ENCODE measurements at places on chromosomes 11 and 22. TPM values are rescaled to one million over a fixed set of nuclear protein-coding genes. Genes with fewer than 3 reads are reported as not detected.

GRCh38 chr11:102438311-102439062 lies 14.1 kb downstream of the TMEM123 start:
- no peak for DNase-seq

DNA sequence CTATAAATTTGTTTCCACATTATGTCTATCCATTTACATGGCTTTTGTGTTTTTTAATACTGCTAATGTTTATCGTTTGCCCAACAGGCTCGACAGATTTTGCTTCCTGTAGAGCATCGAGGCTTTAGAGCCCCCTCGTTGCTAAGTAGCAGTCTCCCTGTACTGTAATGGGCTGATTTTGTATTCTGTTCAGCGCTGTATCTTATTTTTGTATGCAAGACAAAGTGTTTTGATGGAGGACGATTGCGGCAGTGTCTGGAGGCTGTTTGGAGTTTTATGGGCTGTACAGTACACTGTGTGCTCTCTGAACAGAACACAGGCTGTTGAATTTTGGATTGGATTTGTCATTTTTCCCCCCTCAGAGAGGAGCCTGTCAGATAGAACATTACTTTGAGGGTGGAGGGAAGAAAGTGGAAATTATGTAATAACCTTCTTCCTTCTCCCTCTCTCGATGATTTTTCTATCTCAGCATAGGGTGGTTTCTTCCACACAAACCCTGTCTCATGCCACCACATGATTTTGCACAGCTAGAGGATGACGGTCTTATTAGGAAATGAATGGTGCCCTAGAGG lies 104.4 kb downstream of the ZBTB16 start:
- DNase-seq = no peak

DNA sequence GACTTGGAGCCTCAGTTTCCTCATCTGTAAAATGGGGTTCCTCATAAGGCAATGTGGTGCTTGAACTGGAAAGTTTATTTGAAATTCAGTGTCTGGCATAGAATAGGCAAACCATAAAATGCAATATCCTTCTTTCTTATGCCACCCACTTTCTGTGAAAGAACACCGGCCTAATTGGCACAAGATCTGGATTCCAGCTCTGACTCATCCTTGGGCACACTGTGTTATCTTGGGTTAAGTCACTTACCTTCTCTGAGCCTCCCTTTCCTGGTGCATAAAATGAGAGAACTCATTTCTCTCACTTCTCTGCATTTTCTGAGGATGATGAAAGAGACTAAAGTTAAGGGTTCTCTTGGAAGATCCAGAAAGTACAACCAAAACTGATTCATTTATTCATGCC lies 5.1 kb downstream of the INSC start:
- no peak for DNase-seq

Gene HBE1
- not detected for total RNA-seq

DNA sequence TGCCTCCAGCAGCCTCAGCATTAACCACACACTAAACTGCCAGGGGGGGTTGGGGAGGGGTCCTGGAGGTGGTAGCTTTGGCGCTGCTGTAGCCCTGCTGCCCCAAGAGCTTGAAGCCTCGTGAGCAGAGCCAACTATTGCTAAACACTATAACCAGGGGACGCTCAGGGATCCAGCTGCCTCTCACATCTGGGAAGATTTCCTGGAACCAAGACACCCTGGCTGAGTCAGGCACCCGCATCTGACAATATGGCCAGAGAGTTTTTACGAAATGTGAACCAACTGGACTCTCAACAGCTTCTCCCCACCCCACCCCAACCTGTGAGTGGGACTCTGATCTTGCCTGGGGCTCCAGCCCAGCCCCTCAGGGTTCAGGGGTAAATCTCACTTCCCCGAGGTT lies 14.3 kb downstream of the C1QTNF6 start:
- DNase-seq = peak; percentile 73

DNA sequence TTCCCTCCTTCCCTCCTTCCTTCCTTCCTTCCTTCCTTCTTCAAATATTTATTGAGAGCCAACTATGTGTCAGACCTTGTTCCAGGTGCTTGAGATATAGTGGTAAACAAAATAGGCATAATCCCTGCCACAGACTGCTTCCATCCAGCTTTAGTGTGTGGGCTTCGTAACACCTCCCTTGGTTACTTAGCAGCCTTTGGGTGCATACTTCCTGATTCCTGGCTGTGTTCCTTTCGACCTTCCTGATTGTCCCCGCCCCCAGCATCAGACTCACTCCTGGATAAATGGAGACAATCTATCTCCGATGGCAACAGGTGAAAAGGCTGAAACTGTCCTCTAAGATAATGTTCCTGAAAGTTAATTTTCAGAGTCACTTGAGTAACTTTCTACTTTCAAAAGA lies 13.5 kb downstream of the CCDC81 start:
- DNase-seq = no peak

- DNase-seq = no peak
Observed at GRCh38 chr11:11045156-11045930, 187.5 kb upstream of the ZBED5 start.

Data from right cardiac atrium (tissue), 5 donors.